ENCODE measurements at places on chromosomes 1 and 21.

DNA sequence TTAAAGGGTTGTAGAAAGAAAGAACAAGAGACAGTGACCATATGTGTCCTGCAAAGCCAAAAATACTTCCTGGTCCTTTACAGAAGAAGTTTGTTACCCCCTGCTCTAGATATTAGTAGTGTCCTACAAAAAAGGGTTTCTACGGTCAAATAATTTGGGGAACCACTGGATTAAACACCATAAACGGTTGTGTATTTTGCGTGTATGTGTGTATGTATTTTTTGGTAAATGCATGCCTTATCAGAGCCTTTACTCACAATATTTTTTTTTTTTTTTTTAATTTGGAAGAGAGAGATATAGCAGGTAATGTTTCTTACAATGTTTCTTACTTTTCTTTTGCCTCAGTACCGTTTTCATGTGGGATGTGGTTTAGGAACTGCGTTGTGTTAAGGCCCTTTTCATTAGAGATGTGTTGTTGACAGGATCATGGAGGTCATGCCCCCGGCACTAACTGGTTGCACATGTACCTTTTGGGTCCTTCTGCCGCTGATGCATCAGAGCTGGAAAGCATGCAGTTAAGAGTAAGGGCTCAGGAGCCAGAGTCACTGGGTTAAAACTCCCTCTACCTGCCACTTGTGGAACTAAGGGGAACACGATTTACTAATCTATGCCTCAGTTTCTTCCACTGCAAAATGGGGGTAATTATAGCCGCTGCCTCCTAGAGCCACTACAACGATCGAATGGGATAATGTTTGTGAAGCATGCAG is 234.6 kb upstream of the KAZN start:
- no peaks in the 10 kb centered on the region for H3K27me3 ChIP-seq
- H3K27ac ChIP-seq, result no peak overlapping the region
- H3K4me3 ChIP-seq, result no peak overlapping the region
- no peak for DNase-seq
- H3K36me3 ChIP-seq, result no peaks in the 10 kb centered on the region
- H3K4me1 ChIP-seq, result no peaks in the 10 kb centered on the region

- H3K27ac ChIP-seq, result no peak overlapping the region
- no peak overlapping the region for H3K4me3 ChIP-seq
- DNase-seq, result no peak
- H3K36me3 ChIP-seq, result peaks cover 8% of the 10 kb centered on the region
Measured at GRCh38 chr1:247096958-247097357, 7.2 kb downstream of the ZNF669 start.

DNA sequence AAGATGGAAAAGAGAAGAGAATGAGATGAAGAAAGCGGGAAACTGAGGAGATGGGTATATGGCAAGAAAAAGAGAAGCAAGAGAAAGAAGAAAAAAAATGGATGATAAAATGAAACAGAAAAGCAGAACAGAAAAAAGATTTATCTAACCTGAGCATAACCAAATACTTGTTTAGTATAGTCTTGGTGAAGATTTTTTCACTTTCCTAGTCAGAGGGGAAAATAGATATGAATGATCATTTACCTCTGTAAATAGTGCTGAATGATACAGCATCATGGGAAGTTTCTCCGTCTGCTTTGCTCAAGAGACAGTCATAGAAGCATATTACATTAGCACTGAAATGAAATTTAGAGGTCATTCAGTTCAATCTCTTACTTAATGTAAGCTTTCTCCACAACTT is 36.1 kb upstream of the PLPPR4 start:
- DNase-seq, result no peak
- peaks cover 1% of the 10 kb centered on the region for H3K27me3 ChIP-seq
- no peaks in the 10 kb centered on the region for H3K4me1 ChIP-seq

DNA sequence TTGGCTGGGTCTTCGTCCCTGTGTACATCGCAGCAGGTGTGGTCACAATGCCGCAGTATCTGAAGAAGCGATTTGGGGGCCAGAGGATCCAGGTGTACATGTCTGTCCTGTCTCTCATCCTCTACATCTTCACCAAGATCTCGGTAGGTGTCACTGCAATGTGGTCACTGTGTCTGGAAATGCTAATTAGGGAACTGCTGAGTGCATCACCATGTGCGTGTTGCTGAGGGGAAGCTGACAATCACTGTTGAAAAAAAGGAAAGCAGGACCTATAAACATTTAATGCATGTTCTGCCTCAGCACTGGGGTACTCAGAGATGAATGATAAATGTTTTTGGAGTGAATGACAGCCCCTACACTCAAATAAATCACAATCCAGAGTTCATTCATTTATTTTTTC is 6.8 kb downstream of the SLC5A9 start:
- H3K27ac ChIP-seq, result no peak overlapping the region
- no peak for DNase-seq
- H3K4me1 ChIP-seq, result no peaks in the 10 kb centered on the region

- H3K4me1 ChIP-seq, result peaks cover 4% of the 10 kb centered on the region
- no peaks in the 10 kb centered on the region for H3K36me3 ChIP-seq
Measured at GRCh38 chr1:41874903-41875411, 43.8 kb downstream of the HIVEP3 start.

DNA sequence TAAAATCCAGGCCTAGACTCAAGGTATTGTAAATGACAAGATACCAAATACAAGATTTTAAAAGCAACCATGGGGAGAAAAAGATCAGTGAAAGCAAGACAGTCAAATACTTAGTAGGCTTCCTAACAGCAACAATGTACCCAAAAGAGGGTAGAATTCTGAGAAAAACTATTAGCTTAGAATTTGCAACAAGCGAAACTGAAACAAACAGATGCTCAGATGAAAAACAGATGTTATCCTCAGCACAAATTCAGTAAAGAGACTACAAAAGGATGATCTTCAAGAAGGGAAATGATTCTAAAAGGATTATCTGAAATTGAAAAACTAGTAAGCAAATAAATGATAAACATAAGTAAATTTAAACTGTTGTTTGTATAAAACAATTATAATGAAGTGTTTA is 40.0 kb downstream of the PDC start:
- no peak for DNase-seq
- no peaks in the 10 kb centered on the region for H3K27me3 ChIP-seq
- H3K4me3 ChIP-seq, result no peak overlapping the region
- H3K27ac ChIP-seq, result no peak overlapping the region
- peaks cover 2% of the 10 kb centered on the region for H3K36me3 ChIP-seq

GRCh38 chr1:24105368-24106160 is 6.4 kb downstream of the MYOM3 start:
- H3K27ac ChIP-seq, result no peak overlapping the region
- no peaks in the 10 kb centered on the region for H3K4me1 ChIP-seq
- H3K4me3 ChIP-seq, result no peak overlapping the region
- no peaks in the 10 kb centered on the region for H3K27me3 ChIP-seq
- no peaks in the 10 kb centered on the region for H3K36me3 ChIP-seq

DNA sequence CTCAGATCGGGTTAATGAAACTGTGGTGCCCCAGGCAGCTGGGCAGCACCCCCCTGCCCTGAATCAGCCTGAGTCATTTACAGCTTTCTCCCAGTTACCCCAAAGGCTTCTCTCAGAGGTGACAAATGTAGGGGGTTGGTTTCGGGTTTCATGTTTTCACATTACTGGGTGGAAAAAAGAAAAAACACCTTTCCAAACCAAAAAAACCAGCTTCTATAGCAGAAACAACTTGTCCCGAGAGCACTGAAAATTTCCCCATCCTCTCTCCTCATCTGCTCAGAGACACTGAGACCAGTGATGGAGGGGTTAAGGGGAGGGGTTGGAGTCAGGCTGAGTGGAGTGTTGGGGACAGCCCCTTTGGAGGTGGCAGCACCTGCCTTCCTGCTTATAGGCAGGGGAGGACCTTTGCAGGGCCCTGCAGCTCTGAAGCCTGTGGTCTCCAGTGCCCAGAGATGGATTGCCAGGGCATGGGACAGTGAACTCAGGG is 15.6 kb downstream of the UTP11 start:
- H3K36me3 ChIP-seq, result peaks cover 6% of the 10 kb centered on the region
- no peaks in the 10 kb centered on the region for H3K27me3 ChIP-seq
- peaks cover 16% of the 10 kb centered on the region for H3K4me1 ChIP-seq
- H3K27ac ChIP-seq, result no peak overlapping the region
- peak; percentile 45 for DNase-seq

Measured in mesendoderm (in vitro differentiated cells).